HS-5 (cell line): ENCODE measurements at places on chromosomes 11 and 22.

DNA sequence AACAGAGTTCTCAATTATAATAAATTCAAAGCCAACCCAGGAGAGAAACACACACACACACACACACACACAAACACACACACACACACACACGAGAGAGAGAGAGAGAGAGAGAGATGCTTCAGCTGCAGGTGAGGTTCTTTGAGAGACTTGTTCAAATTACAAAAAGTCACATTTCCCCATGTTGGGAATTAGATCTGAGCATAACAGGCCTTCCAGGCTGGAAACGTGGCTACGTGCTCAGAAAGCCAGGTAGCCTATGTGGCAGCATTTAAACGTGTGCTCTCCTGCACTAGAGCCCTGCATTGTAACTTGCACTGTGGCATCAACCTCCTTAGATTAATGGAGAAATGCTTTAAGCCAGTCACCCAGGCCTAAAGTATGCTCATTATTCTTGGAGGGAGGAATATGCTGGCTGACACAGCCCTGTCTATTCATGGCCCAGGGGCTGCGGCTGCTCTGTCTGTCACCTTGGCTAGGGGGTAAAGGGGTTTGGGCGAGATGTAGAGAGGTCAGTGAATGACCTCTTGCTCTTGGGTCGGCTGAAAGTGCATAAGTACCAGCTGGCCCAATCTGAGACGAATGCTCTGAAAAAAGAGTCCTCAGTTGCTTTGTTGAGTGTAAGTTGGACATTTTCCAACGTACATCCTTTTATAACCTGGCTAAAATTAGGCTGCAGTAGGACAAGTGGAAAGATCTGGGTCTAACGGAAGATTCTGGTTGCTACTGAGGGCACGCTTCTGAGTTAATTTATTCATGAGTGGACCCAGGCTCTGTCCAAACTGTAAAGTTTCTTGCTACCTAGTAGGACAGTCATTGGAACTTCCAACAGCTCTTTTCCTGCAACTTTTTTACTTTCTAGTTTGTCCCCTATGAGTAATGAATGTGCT, 171.1 kb upstream of the SEZ6L start:
- DNase-seq, result no peak

GRCh38 chr11:15072551-15073143, 746 bp upstream of the CALCB start:
- no peak for DNase-seq

- no peak for DNase-seq
Measured at GRCh38 chr11:133219543-133219942, 312.8 kb downstream of the OPCML start.

GRCh38 chr22:47205081-47205491, 442.6 kb downstream of the TBC1D22A start:
- no peak for DNase-seq

DNA sequence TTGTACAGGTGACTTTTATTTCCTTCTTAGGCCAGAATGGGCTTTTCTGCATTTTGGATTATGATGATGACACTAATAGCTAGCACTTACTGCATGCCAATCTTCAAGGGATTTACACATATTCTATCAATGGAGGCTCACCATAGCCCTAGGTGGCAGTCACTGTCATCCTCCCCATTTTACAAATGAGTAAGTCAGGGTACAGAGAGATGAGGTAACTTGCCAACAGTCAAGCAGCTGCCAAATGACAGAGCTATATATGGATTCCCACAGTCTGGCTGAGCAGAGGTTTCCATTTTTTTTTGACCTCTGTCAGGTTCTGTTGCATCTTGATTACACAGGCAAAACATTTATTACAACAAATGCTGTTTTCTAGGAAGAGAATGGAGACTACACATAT, 23.8 kb upstream of the C11orf96 start:
- no peak for DNase-seq

- DNase-seq, result no peak
Measured at GRCh38 chr11:10762185-10762584, 11.1 kb downstream of the CTR9 start.

GRCh38 chr22:35065796-35066218, at the start of gene ISX:
TSS of gene ISX (plus strand) at chr22:35066158. CDS start at chr22:35067088, 930 bp downstream.
- DNase-seq, result no peak

DNA sequence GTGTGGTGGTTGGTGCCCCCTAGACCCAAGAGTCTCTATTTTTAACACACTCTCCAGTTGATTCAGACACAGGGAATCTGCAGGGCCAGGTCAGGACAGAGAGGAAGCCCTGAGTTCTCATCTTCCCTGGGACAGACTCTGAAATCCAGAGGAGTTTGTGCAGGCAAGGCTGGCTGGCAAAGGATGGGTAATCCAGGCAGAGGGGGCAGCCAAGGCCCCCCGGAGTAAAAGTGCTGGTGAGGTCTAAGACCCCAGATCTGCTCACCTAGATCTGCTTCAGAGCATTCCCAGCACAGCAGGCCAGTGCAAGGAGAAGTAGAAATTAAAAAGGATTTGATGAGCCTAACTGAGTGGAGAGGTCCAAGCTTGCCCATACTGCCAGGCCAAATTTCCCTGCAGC, 40.6 kb upstream of the MN1 start:
- no peak for DNase-seq

DNA sequence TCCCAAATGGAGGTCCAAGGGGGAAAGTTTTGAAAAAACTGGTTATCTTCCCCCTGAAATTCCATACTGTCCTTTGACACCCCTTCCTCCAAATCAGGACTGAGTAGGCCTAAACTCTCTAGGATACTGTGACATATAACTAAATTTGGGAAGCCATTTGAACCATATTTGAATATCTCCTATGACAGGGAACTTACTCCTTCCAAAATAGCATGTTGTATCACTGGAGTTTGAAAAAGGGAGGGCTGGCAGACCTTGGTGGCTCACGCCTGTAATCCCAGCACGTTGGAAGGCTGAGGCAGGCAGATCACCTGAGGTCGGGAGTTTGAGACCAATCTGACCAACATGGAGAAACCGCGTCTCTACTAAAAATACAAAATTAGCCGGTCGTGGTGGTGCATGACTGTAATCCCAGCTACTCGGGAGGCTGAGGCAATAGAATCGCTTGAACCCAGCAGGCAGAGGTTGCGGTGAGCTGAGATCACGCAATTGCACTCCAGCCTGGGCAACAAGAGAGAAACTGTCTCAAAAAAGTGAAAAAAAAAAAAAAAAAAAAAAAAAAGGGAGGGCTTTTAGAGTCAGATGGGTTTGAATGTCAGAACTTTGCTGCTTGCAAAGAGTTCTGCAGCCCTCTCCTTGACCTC, 42.4 kb downstream of the PIK3C2A start:
- DNase-seq, result no peak

DNA sequence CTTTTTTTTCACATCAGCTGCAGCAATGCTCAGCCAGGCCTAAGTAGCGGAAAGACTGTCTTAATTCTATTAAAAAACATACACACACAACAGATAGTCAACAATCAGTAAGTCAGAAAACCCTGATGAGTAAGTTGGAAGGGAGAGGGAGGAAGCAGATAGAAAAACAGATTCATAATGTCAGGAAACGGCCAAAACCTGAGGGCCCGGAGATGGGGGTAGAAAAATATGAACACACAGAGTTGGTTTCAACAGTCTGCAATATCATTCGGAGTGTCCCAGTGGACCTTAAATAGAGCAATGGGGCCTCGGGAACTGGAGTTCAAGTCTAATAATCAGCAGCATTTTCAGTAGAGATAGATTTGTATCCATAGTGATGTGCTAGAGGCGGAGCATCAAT, 14.8 kb downstream of the LRRC55 start:
- DNase-seq, result no peak

DNA sequence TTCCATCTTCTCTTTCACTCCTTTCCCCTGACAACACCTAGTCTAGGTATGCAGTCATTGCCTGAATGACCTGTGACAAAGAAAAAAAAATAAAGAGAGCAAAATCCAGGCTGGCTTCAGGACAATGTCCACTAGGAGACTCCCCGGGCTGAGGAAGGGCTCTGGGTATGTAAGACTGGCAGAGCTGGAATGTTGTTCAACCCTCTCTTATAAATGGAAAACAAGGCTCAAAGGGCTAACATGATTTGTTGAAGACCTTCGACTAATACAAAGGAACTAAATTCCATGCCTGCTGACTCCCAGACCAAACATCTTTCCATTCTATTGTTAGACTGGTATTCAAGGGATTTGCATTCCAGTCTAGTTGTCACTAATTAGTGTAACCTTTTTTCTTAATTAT, 122.2 kb downstream of the ARL14EP start:
- no peak for DNase-seq

DNA sequence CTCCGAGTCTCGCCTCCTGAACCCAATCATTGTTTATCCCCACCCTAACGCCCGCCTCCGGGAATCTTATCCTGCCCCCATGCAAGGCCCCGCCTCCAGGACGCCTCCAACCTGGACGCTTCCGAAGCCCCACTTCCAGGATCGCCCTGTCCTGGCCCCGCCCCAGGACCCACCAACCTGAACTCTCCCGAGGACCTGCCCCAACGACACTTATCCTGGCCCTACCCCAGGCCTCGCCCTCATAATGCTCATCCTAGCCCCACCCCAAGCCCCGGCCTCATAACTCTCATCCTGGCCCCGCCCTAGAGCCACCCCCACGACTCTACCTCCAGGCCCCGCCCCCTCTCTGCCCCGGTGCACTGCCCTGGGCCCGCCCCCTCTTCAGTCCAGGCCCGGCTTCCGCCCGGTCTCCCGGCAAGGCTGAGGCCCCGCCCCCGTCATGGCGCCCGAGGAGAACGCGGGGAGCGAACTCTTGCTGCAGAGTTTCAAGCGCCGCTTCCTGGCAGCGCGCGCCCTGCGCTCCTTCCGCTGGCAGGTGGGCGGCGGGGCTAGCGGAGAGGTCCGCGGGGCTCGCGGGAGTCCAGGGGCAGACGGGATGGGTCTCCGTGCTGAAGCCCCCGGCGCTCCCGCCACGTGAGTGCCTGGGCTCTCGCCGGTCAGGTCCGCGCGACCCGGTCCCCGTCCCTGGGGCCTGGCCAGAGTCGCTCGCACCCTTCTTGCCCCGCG, 45.7 kb upstream of the DEFB108B start:
- DNase-seq, result peak; percentile 88

DNA sequence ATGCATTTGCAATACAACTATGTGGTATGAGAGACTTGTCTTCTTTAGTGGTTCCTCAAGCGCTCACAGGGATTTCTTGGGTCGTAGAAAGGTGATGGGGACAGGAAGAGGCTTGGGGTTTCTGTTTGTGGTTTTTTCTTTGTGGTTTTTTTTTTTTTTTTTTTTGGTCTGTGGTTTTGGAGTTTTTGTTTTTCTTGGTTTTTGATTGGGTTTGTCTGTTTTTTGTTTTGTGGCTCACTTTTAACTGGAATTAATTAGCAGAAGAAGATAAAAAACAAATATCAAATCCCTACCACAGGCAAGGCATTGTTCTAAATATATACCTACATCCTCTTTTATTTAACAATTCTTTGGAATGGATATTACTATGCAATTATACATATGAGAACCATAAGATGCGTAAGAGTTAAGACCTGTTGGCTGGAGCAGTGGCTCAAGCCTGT, 5.5 kb downstream of the TTC28 start:
- DNase-seq, result peak; percentile 34

GRCh38 chr11:33017478-33017877, 1.8 kb downstream of the DEPDC7 start:
- no peak for DNase-seq

DNA sequence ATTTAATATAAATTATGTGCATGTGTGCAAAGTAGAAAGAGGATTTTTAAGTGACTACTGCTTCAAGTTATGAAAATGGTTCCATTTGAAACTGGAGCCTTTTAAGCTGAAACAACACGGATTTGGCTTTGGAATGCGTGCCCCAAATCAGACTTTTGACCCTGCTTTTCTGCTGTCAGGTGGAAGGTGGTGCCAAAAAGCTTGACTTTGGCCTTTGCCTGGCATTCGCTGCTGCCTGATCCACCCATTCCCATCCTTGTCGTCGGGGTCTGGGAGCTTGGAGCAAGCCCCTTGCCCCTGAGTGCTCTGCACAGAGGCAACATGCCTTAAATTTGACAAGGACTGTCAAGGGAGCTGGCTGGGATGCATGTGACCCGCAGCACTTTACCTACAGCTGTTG, 335.3 kb upstream of the SYN3 start:
- DNase-seq, result no peak

DNA sequence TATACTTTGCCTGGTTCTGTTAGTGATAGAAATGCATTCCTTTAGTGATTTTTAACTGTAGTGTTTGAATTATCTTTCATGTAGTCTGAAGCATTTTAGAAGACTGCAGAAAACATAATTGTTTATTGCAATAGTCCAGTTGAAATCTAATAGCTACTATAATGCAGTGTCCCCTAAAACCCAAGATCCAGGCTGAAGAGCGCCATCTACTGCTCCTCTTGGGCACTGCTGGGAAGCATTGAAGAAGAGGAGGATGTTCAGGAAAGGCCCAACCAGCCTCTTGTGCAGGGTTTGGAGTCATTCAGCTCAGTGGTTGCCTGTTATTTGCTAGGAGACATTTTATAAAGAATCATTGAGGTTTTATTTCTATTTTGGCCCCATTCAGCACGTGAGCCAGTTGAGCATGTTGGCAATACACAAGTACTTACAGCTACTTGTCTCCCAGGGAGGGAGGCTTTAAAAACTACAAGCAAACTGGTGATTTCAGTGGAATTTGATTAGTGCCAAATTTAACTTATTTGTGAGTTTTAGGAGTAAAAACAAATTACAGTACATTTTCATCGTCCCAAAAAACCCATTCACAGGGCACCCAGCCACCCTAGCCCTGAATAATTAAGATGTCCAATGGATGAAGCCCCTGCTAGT, 74.9 kb upstream of the HORMAD2 start:
- DNase-seq, result peak; percentile 32

GRCh38 chr11:87444993-87445392, 407.3 kb downstream of the TMEM135 start:
- peak; percentile 66 for DNase-seq

- no peak for DNase-seq
Measured at GRCh38 chr22:43198936-43199335, 12.0 kb upstream of the TTLL12 start.

DNA sequence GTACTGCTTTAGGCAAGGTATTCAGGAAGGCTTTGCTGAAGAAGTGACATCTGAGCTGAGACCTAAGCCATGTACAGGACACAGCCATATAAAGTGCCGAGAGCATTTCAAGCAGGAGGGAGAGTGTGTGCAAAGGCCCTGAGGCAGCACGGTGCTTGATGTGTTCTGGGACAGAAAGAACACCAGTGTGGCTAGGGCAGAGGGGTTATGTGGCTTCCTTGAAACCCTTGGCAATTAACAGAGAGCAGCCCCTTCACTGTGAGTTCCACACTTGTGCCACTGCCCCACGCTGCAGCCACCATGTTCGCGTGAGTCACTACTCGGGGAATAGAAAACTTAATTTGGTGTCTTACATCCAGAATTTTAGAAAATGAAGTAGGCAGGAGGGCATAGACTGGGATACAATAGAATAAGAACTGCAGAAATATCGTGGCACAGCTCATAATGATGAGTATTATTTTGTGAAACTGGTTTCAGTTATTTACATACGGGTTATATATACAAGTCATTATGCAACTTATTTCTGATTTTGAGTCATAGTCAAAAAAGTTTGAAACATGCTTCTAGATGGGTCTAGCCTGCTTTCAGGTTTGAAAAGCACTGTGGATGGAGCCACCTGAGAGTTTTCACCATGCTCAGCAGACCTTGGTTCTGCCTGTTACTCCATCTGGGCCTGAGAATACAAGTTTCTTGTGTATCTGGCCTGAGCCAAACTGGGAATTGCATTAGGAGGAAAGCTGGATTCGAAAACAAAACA, 11.8 kb downstream of the IL10RA start:
- DNase-seq, result no peak
